ENCODE measurements at places on chromosomes 7 and 10.

DNA sequence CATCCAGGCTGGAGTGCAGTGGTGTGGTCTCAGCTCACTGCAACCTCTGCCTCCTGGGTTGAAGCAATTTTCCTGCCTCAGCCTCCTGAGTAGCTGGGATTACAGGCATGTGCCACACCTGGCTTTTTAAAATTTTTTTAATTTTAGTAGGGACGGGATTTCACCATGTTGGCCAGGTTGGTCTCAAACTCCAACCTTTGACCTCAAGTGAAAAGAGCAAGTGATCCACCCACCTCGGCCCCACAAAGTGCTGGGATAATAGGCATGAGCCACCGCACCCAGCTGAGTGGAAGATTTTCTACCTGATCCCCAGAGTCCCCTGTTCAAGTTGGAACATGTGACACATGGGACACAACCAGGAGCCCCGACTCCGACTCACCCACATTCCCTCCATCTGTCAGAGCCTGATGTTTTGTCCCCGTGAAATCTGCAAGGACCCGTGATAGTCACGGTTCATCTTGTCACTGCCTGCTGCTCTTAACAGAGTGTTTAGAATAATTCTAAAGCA lies 104.5 kb downstream of the SMURF1 start:
- DNase-seq, result no peak

DNA sequence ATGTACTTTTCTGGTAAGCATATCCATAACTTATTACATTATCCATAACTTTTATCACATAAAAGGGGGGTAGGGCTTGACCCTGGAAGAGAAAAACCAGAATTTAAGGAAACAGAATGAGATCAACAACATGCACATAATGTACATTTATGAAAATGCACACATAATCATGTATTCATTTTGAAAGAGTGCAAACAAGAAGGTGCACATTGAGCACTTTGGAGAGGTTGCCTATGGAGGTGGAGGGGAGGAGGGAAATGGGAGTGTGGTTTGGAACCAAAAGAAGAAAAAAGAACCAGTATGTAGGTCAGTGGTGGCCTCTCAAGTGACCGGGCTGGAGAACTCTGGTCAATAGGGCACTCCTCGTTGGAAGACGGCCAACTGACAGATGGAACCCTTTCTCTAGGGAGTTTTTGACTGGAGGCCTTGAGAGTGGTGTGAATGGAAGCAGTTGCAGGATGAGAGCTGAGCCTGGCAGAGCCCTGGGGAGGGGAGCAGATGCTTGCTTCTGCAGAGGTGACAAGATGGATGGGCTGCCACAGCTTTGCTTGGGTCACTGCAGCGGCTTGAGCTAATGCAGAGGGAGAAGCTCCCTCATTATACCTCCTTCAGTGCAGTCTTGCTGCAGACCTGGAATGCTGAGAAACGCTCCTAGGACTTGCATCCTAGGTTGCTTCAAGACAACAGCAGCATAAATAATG lies 192.7 kb downstream of the SEC23IP start:
- DNase-seq, result no peak

GRCh38 chr10:80405626-80406025 lies 2.7 kb upstream of the PRXL2A start:
- no peak for DNase-seq

DNA sequence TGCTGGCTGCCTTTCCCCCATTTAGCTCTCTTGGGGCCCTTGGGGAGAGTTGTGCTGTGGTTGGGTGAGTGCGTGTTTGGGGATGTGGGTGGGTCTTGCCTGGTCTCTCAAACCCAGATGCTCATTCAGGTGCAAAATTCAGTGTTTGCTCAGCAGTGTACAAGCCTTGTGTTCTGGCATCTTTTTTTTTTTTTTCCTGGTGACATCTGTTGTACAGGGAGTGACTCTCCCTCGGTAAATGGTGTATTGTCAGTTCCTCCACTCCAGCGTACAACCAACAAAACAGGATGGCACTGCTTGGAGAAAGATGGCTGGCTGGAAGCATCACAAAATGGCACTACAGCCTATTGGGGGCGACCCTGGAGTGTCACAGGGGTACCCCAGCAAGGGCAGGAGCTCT lies 75.5 kb downstream of the LRMDA start:
- DNase-seq, result no peak

- no peak for DNase-seq
Observed at GRCh38 chr10:93293999-93294398, 188.1 kb downstream of the MYOF start.

DNA sequence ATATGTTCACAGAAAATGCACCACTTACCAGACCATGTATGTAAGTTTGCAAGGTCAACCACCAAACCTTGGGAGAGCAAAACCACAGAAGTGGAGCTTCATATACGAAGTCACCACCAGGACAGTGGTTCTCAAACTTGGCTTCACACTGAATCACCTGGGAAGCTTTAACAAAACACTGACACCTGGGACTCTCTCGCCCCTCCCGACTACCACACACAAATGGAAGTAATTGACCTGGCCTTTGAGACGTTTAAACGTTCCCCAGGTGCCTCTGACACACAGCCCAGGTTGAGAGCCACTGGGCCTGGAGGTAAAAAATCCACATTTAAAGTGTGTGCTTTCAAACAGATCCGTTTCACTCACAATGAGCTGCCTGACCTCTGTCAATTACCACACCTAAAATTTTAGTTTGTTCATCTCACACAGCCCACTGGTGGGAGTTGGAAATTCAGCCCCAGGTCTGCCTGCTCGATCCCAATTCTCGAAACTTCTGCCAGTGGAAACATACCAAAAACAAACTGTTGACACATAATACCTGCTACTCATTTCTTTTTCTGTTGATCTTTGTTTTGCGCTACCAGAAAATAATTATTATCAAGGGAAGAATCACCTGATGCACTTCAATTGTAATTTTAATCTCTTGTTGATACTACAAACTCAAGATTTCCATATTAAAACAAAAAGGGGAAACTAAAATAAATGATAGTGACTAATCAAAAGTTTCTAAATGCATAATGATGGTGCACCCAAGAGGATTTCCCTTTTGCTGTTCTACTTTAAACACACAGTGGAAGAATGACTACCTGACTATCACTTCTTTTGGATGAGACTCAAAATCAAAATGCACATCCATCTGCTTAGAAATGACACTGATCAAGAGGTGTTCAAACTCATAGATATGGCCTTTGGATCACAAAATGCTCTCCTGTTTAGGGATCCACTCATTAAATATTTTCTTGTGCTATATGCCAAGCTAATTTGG lies 26.6 kb downstream of the CDNF start:
- no peak for DNase-seq

GRCh38 chr10:115985786-115986185 lies 287.2 kb downstream of the GFRA1 start:
- no peak for DNase-seq

DNA sequence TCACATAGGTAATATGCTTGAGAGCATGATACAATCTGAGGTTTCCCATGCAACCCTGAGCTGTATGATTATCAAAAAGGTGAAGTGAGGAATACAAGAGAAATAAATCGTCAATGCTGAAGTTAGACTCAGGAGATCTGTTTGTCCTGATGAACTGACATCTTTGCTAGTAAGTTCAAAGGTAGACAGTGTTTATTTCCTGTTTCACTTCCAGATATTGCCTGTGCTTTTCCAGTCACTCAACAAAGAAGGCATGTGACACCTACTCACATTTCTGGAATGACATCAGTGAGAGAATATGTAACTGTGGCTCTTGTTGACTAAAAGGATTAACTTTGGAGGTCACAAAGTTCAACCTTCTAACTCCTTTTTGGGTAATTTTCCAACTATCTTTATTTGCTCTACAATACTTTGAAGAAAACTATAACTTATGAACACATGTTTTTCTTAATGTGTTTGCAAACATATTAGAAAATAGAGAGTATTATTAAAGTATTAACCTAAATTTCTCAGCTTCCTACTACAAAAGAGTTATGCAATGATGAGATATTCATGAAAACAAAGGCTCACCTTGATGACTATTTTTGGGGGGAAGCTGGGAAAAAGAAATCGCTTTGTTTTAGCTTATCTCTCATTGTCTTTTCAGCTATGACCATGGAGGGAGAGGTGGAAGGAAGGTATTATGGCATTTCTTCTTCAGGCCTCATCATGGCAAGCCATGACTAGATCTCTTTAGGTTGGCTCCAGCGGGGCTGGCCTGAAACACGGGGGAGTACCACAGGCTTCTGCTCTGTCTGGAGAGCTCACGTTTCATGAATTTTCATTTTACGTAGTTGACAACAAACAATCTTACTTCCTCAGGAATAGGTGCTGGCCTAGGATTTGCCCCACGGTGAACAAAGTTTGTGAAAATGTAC lies 214.7 kb upstream of the SLC26A5 start:
- no peak for DNase-seq

GRCh38 chr7:77349141-77349540 lies 67.0 kb downstream of the GSAP start:
- no peak for DNase-seq

- DNase-seq, result no peak
Observed at GRCh38 chr10:115998301-115998700, 274.7 kb downstream of the GFRA1 start.

GRCh38 chr10:78175444-78176015 lies 141.9 kb downstream of the RPS24 start:
- DNase-seq, result no peak

DNA sequence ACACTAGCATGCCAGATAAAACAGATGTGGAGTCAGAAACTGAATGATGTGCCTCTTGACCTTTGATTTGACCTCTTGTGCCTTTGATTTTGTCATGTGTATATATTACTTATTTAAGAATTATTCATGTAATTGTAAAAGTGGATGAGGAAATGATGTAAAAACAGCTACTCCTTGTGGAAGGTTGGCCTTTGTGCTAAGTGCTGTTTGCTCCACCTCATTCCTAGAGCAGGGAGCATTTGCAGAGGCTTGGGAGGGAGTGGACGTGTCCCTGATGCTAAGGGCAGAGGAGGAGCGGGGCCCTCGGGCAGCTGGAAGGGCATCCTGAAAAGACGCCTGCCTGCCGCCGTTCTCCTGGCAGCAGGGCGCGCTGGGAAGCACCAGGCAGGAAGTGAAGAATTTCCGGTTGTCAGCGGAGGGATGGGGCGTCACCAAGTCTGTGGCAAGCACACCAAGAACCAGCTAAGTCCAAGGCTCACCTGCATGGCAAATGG lies 197.6 kb upstream of the ZNF32 start:
- no peak for DNase-seq

- DNase-seq, result no peak
Observed at GRCh38 chr10:131075218-131075770, 236.2 kb downstream of the TCERG1L start.

GRCh38 chr7:133932591-133932990 lies 194.5 kb upstream of the LRGUK start:
- no peak for DNase-seq

GRCh38 chr7:44097064-44097932 lies 6.8 kb upstream of the AEBP1 start:
- peak; percentile 54 for DNase-seq

GRCh38 chr10:92690915-92691590 lies 1.3 kb downstream of the HHEX start:
- DNase-seq, result no peak

- no peak for DNase-seq
Observed at GRCh38 chr10:32338262-32338661, 8.7 kb downstream of the EPC1 start.

GRCh38 chr10:70176441-70176840 lies 6.1 kb upstream of the SAR1A start:
- no peak for DNase-seq

DNA sequence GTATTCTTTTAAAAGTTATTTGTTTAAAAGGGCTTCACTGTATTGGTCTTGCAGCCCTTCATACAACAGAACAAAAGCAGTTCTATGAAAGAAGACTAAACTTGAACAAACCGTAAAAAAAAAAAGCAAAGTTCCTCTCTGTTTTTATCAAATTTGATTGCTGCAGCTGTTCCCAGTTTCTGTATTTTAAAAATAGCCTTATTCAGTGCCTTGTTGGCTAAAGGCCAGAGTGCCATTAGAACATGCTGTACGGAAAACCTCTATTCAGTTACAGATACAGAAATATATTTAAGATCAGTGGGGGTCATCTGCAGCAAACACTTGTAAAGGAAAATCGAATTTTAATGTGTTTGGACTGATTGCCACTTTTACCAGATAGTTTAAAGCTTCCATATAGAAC lies 207.8 kb upstream of the ETV1 start:
- no peak for DNase-seq

DNA sequence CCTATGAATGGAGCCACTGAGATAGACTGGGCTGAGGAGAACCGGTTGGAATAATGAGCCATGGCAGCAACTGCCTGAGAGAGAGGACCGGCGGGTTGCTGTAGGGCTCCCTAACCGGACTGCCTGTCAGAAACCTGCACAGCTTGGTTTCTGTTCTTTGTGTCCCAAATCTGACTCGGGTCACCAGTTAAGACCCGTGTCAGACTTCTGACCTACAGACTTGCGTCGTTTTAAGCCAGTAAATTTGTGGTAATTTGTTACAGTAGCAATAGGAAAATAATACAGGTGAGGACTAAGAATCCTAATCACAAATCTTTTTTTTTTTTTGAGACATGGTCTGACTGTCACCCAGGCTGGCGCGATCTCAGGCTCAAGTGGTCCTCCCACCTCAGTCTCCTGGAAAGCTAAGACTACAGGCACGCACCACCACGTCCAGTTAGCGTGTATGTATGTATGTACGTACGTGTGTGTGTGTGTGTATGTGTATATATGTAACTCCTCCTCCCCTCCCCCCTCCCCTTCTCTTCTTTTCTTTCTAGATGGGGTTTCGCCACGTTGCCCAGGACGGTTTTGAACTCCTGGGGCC lies 672 bp upstream of the DDX56 start:
- DNase-seq, result no peak

- DNase-seq, result no peak
Observed at GRCh38 chr7:76000566-76000965, 6.2 kb upstream of the TMEM120A start.

DNA sequence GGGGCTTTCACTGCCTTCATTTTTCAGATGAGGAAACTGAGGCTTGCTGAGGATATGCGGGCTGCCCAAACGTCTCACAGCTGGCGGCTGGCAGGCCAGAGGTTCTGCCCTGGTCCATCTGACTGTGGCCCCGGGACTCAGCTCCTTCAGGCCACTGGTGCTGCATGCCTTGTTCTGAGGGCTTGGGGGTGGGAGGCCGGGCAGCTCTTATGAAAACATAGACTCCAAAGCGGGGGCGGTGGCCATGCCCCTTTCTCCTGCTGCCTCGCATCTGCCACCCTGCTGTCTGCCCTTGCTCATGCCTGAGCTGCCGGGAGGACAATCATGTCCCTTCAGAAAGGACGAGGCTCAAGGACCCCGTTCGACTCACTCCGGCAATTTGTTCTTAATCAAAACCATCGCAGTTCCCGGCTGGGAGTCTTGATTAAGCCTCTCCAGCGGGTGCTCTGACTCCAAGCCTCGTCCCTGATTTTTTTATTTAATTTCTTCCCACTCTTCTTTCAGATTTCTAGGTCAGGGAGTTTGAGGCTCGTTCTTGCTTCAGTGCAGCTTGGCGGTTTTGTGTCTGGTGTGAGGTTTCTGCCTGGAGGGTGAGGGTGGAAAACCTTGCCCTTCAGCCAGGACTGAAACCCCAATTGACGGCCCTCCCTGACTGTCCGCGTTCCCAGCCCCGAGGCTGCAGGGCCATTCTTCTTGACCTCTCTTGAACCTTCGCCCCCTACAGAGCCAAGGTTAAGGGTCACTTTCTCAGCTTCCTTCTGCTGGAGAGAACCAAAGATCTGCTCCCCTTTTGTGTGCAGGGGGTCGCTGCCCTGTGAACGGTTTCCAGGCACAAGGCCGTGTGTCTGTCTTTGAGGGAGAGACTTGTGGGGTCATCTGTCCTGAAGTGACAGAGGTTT lies 120.8 kb downstream of the DNAJB6 start:
- no peak for DNase-seq

Data from hematopoietic multipotent progenitor cell (in vitro differentiated cells).